ENCODE measurements at places on chromosomes 7 and 10.

DNA sequence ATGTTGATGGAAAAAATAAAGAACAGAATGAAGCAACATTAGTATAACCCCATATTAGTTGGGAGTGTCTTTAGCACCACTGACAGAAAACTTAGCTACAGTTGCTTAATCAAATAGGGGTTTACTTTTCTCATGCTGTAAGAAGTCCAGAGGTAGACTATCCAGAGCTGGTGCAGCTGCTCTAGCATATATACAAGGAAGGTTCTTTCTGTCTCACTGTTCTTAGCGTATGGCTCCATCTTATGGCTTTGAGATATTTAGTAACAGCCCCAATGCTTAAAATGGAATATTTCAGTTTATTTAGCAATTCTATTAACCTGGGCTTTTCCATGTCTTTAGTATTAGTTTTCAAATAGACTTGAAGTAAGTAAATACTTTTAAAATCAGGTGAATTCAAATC lies 15.2 kb upstream of the WNT2 start:
- no peak for DNase-seq

GRCh38 chr10:72334825-72335393 lies 19.8 kb downstream of the DNAJB12 start:
- peak; percentile 74 for DNase-seq

- no peak for DNase-seq
These were observed 61.5 kb downstream of the INSIG1 start for GRCh38 chr7:155358948-155359712.

DNA sequence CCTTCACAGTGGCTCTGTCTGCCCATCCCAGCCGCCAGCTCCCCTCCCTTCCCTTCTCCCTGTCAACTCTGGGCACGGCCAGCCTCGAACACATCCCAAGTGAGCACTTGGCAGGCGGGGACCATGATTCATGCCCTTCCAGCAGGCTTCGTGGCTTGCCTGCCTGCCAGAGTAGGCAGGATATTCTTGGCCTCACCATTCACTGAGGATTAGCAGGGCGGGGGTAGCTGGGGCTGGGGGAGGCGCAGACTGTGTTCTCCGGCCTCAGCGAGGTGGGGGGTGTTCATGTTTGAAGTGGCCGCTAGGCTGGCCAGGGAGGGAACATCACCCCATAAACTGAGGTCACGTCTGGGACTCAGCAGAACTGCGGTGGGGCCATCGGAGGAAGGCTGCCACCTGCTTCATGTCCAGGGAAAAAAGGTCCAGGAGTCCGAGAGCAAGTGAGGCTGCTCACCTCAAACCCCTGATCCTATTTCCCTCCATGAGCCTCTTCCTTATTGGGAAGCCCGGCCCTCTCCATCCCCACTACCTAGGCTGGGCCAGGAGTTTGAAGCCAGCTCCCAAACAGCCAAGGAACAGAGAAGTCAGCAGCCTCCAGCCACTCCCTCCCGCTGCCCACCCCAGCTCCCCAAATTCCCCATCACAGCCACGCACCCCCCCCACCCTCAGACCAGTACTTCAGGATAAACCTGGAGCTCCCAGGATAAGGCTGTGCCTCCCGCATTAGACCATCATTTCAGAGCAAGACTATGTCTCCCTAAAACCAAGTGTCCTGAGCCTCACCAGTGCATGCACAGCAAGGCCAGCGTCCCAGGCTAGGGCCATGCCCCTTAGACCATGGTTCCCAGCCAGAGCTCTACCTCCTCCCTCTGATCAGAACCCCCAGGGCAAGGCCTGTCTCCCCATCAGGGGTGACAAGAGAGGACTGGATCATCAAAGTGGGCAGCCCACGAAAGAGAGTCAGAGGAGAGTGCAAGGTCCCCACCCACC lies 42.8 kb upstream of the RABGEF1 start:
- no peak for DNase-seq

GRCh38 chr10:101364721-101365120 lies 10.8 kb downstream of the BTRC start:
- DNase-seq = no peak

GRCh38 chr10:129807211-129807610 lies 156.9 kb downstream of the EBF3 start:
- DNase-seq = no peak

GRCh38 chr10:60490013-60490412 lies 100.3 kb upstream of the ANK3 start:
- DNase-seq = no peak

DNA sequence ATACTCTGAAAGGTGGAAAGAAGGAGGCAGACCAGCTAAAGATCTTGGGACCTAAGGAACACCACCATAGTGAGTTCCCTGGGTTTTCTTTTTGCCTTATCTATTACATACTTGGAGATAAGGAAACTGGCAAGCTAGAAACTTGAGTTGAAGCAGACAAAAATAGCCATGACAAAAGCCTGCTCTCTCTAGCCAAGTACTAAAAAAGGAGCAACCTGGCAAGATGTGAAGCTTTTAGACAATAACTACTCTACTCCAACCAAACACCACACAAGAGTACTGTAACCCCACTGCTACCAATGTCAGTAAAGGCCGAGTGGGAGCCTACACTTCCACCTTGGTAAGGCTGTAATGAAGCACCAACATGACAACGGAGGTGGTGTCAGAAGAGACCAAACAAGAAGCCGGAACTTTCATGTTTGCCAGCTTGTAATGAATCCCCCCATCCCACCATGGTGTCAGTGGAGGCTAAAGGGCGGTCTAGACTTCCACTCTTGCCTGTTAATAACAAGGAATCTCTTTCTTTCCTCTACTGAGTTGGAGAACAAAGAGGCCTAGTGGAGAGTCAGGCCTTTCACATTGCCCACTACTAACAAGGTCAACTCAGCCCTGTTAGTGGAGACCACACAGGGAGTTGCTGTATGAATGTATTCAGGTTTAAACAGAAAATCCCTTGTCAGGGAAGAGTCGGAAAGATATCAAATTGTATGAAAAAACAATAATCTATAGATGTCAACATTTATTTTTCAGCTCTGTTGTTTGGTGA lies 55.8 kb upstream of the DYNC1I1 start:
- no peak for DNase-seq

GRCh38 chr10:104253106-104253505 lies 1.6 kb upstream of the GSTO1 start:
- DNase-seq = no peak

GRCh38 chr10:91593834-91594233 lies 39.0 kb downstream of the PPP1R3C start:
- no peak for DNase-seq

DNA sequence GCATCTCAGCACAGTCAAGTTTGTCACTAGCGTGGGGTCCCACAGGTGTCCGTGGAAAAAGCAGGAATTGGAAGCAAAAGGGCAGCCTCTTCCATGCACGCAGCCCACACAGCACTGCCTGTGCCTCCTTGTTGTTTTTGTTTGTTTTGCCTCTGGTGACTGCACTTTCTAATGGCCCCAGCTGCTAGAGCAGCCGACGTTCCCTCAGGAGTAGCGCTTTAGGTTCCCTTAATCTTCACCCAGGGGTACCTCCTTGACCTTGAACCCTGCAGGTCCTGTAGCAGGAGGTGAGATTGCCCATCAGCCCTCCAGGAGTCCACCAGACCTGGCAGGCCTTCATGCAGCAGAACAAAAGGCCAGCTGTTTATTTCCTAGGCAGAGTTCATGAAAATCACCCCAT lies 210.1 kb downstream of the CACNB2 start:
- DNase-seq = no peak

DNA sequence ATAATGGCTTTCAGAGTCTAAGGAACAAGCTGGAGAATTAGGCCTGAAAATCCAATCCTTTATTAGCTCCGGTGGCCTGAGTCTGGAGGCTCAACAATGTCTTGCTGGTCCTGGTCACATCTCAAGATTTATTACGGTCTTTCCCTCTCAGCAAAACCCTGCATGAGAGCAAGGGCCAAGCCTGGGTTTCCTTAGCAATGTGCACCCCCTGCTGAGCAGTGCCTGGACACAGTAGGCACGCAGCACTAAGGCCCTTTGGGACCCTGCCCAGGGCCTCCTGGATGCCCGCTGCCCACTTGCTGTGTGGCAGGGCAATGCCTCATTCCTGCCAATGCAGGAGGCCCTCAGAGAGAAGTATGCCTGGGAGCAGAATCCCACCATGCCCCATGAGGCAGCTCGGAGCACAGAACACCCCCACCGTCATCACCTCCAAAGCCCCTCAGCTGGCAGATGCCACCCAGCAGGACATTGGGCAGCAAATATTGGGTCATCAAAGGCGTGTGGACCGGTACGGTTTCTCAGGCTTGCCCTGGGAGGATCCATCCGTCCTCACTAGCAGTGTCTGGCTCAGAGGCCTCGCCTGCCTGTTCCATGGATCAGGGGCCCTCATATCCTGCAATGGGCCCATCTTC lies 156.4 kb downstream of the OAT start:
- no peak for DNase-seq

DNA sequence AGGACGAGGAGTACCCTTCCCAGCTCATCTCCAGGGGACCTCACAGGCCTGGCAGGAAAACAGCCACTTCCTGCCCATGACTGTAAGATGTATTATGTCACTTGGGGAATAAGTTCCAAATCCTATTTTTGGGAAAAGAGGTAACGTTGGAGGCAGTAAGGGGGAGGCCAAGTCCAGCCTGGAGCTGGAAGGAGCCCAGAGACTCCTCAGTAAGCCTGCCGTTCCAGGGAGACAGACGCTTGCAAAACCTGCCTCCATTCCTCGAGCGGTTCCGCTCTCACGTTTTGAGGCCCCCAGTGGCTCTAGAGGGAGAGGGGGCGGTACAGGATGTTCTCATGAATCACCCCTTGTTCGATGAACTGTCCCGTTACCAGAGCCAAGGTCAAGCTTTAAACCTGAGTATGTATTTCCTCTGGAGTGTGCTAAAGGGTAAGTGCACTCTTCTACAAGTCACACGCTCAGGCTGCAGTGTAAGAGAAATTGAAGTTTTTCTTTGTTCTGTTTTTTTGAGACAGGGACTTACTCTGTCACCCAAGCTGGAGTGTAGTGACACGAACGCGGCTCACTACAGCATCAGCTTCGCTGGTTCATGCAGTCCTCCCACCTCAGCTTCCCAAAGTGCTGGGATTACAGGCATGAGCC lies 45.5 kb upstream of the CYTH3 start:
- peak; percentile 7 for DNase-seq

DNA sequence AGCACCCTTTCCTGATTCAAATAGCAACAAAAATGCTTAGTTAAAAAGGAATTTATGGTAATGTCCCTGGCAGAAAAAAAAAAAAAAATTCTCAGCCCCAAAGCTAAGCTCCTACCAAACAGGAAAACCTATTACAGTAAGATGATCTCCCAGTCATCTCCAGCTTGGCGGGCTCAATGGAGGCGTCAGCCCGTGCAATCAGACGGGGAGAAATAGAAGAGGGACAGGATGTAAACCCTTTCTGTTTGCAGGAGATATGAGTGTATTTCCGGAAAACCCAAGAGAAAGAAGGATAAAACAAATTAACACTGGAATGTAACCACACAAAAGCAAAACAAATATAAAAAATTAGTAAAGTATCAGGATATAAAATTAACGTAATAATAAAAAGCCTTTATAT lies 242.8 kb downstream of the TCERG1L start:
- DNase-seq = no peak

GRCh38 chr7:15586266-15586665 lies 24.5 kb upstream of the AGMO start:
- no peak for DNase-seq

- no peak for DNase-seq
These were observed 1.0 kb downstream of the PRR15 start for GRCh38 chr7:29564496-29565223.

GRCh38 chr10:109647627-109648026 lies 275.7 kb downstream of the XPNPEP1 start:
- no peak for DNase-seq

DNA sequence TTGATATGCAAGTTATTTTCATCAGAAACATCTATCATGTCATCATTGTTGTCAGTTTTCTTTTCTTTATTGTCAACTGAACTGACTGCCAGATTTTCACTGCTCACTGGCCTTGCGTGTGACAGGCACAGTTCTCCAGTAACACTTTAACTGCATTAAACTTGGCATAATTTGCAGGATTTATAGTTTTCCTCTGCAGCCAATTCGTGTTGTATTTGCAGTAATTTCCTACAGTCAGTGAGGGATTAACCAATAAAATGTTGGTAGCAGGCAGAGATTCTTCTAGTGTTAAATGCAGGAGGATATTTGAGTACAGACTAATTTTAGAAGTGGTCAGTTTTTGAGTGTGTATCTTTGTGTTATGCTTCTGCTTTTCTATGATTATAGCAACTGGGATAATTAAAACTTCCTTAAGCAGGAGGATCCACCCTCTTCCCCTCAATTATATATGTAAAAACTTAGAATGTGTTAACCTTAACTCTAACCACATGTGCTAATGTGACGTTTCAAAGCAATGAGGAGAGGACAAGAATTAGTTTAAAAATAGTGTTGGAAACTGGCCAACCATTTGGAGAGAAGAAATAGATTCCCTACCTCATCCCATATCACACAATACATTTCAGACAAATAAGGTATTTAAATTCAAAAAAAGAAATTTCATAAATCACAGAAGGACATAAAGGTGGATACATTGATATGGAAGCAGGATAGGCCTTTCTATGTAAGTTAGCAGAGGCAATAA lies 365.5 kb upstream of the BMPER start:
- no peak for DNase-seq

GRCh38 chr10:87538092-87539015 lies 33.7 kb downstream of the MINPP1 start:
- no peak for DNase-seq
